ENCODE measurements at places on chromosomes 7 and 10.

DNA sequence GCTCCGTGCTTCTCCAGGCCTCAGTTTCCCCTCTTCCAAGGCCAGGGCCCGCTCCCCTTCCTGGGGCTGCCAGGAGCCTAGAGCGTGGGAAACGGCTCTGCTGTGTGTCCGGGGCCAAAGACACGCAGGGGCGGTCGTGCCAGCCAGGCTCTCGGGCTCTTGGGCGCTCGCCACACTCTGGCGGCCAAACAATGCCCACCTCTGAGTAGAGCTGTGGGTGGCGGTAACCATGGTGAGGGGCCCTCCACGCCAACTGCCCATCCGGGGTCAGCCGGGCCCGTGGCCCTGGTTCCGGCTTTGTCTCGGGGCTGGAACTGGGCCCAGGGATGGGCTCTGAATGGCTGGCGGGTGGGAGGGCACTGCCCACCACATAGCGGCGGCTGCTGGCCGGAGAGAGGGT is 16.0 kb downstream of the GRIFIN start:
- no peak for DNase-seq

DNA sequence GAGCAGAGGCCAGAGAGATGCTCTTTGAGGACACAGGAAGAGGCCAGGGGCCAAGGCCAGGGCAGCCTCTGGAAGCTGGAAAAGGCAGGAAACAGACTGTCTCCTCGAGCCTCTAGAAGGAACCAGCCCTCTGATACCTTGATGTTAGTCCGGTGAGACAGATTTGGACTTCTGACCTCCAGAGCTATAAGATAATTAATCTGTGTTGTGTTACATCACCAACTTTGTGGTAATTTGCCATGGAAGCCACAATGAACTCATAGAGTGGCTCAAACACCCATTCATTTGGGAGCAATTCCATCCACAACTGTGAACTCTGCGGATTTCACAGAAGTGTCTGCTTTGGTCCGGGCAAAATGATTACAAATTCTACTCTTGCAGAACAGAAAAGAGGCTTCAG is 48.7 kb downstream of the OAT start:
- DNase-seq = no peak

- DNase-seq = no peak
These were observed 31.5 kb downstream of the ASB13 start for GRCh38 chr10:5634918-5635317.

- no peak for DNase-seq
These were observed 57.7 kb downstream of the PPP1R3C start for GRCh38 chr10:91575044-91575610.

- no peak for DNase-seq
These were observed at the start of gene ZMYND11 for GRCh38 chr10:135132-135600. Gene ZMYND11 (plus strand): TSS chr10:135455. CDS start chr10:180013, 44,558 bp downstream.

GRCh38 chr7:30164567-30164966 is 29.8 kb downstream of the MTURN start:
- no peak for DNase-seq

DNA sequence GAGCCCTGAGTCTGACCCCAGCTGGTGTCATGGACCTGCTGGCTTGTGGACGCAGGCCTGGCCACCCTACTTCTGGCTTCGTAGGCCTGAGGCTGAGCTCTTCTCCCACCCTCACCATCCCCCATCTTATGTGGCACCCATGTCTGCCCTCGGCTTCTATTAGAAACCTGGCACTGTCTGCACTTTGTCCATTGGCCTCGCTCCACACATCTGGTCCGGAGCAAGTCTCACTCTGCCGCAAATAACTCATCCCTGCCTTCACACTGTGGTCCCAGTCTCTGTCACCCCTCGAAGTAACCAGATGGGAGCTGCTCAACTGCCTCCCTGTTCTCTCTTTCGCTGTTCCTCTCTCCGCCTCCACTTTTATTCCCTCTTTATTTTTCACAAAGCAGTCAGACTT is 78.6 kb downstream of the TRRAP start:
- DNase-seq = no peak

DNA sequence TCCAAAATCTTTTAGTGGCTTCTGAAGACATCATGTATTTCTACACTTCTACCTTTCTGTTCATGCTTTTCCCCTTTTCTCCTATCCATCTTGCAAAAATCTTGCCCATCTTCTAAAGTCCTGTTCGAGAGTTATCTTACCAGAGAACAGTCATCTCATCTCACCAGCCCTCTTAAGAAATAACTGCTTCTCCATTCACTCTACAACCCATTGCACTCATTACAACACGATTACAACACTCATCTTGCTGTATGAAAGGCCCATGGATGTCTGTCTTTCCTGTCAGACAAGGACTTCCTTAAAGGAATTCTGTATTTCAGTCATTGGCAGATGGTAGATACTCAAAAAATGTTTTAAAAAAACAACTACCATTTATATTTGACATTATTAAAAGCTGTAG is 30.8 kb downstream of the ZNF438 start:
- no peak for DNase-seq

DNA sequence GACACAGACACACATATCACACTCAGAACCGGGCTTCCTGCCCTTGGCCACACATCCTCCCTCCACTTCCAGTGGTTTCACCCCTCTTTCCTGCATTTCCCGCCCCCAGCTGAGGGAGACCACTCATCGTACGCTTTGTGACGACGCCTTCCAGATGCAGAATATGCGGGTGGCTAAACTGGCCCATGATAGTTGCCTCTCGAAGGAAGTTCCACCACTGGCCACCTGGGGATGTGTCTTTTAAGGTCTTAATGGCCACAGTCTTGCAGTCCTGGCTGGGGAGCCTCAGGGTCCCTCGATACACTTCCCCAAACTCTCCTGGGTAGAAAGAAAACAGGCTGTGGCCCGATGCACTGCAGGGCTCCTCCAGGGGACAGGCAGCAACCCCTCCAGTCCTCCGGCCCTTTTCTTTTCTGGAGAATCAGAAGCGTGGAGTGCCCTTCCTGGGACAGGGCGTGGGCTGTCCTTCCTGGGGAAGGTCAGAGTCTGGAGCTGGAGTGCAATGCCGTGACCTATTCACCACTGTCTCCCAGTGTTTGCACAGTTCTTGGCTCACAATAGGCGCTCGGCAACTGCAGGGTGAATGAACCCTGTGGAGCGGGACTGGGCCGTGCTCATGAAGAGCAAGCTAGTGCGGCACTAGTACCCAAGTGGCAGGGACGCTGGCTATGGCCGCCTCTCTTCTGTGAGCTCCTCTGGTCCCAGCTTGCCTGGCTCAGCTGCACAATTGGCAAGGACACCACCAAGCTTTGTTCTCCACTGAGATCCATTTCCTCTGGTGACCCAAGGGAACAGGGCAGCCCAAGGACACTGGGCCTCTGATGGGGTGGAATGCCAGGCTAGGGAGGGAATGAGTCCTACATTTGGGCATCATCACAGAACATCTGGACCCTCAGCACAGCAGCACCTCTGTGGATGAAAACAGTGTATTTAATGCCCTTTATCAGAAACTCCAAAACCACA is 13.2 kb downstream of the EPHA1 start:
- DNase-seq = no peak

- DNase-seq = no peak
These were observed 82.5 kb downstream of the ABLIM1 start for GRCh38 chr10:114575417-114576131.

GRCh38 chr7:146146831-146147486 is 30.4 kb downstream of the CNTNAP2 start:
- no peak for DNase-seq

- DNase-seq = no peak
These were observed 69.4 kb downstream of the VOPP1 start for GRCh38 chr7:55502858-55503440.

DNA sequence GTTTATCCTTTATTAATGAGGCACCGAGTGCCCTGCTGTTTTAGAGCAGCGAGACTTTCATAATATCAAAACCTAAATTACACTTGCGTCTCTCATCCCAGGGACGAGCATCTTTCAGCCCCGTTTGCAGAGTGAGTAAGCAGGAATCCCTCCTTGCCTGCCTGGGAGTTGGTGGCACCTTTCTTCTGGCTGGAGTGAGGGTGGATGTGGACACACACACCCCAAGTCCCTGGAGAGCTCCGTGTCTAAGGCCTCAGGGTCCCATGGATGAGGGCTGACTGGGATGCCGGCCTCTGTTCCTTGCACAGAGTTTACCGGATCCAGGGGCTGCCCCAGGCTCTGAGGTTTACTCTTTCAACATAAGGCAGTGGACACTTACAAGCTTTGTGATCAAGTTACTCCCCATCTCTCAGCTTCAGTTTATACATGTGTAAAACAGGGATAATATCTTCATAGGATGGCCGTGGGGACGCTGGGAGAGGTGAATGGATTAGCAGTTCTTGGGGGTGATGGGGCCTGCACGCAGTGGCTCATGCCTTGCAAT is 24.5 kb downstream of the POLL start:
- DNase-seq = no peak

DNA sequence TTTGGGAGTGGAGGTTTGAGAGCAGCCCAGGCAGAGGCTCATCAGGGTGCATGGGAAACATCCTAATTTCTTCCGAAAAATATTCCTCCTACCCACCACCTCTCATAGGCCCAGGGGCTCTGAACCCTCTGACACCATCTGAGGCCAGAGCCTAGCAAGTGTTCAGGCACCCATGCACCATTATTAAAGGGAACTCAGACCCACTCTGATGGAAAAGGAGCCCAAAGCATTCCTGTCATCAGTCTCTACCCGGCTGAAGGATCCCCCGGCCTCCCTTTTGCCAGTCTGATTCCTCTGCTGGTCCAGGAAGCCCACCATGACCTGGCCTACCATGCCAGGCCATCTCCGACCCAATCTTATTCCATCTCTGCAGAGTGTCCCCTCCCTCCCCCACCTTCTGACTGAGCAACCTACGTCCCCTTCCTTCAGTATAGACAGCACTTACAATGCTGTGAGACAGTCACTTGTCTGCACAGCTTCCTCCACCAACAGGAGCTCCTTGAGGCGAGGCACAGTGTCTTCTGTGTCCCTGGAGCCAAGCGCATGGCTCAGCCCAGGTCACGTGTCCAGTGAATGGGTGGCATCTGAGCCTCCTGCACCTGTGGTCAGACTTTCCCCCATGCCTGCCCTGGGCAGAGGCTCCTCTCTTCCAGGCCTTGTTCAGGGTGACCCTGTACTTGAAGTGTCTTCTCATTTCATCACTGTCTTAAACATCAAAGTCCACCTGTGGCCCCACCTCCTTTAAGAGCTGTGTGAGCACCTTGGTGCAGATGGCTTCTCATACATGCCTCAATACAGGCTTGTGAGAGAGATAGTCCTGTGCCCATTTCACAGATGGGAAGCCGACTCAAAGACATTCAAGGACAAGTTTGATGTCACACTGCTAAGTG is 889 bp upstream of the GPR15LG start:
- DNase-seq = no peak

GRCh38 chr10:11057018-11057417 is 39.3 kb downstream of the CELF2 start:
- DNase-seq = no peak

GRCh38 chr10:17273403-17273802 is 45.4 kb downstream of the VIM start:
- no peak for DNase-seq
